ENCODE measurements at places on chromosomes 13 and 19. TPM values are rescaled to one million over a fixed set of nuclear protein-coding genes. Genes with fewer than 3 reads are reported as not detected.

CASP14 gene
- total RNA-seq = not detected

DNA sequence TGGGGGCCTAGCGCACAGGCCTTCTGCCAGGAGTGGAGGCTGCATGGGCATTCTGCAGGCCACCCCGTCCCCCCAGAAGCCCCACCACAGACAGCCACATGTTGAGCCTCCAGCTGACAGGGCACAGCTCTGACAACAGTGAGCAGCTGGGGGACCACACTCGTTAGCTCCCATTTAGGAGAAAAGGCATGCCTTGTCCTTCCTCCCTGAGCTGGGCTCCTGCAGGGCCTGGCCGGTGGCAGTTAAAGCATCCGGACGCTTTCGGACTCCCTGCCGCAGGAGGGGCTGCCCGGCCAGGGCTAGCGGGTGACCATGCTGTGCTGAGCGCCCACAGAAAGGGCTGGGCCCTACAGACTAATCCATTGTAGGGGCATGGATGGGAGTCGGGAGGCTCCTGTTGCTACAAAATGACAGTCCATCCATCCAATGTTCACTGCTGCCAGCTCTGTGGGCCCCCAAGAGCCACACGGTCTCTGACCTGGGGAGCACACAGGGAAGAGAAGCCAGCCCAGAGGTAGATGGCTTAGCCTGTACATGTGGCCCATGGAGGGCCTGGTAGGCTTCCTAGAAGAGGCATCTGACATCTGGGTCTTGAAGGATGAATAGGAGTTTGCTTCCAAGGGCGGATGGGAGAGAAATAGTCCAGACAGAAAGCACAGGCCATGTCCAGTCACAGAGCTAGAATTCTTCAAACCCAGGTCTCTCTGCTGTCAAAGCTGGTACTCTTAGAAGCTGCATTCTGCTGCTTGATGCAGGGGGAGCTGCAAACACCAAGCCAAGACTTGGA is 116.5 kb upstream of the VSTM2B start:
- no peaks in the 10 kb centered on the region for H3K4me1 ChIP-seq
- no peak for DNase-seq
- H3K27ac ChIP-seq = no peak overlapping the region
- H3K4me3 ChIP-seq = no peak overlapping the region
- H3K36me3 ChIP-seq = no peaks in the 10 kb centered on the region
- H3K27me3 ChIP-seq = no peaks in the 10 kb centered on the region

FUZ gene
- total RNA-seq = 8.1 TPM

PPP1R12C gene
- total RNA-seq = 44.2 TPM

ZNF160 gene
- total RNA-seq = 13.3 TPM

MEDAG gene
- total RNA-seq = not detected

DNA sequence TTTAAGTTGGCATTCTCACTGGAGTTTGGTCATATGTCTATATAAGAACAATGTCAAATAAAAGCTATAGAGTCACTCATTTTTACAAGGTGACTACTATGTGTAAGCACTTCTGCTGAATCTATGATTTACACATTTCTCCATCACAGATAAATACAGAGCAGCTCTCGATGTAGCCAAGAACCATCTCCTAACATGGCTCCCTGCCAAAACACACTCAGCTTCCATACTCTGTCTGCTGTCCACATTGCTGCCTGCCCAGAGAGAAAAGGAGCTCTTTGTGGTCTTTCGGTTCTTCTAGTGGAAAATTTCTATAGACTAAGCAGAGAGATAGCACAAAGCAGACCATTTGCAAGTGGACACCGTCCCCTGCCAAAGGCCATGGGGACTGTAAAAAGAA is 190.9 kb upstream of the KLF12 start:
- H3K27ac ChIP-seq = no peak overlapping the region
- no peak overlapping the region for H3K4me3 ChIP-seq
- H3K4me1 ChIP-seq = no peaks in the 10 kb centered on the region
- H3K36me3 ChIP-seq = no peaks in the 10 kb centered on the region

Measured in right lobe of liver (tissue), 6 donors.